ENCODE measurements at places on chromosomes 7 and 10.

DNA sequence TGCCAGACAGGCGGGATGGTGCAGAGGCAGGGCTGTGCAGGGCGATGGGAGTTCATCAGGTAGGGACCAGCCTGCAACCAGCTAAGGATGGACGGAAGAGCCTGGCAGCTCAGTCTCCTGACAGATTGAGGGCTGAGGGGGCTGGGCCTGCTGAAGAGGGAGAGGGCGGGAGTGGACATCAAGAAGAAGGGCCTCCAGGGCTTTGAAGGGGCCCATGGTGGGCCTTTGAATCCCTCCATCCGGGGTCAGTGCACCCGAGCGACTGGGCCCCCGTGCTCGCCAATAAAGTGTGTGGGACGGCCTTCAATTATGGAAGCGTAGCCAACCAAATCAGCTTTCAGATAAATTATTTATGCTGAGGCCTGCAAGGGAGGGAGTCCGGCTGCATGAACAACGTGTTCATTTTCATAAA, 431.2 kb downstream of the RPS24 start:
- DNase-seq, result no peak

DNA sequence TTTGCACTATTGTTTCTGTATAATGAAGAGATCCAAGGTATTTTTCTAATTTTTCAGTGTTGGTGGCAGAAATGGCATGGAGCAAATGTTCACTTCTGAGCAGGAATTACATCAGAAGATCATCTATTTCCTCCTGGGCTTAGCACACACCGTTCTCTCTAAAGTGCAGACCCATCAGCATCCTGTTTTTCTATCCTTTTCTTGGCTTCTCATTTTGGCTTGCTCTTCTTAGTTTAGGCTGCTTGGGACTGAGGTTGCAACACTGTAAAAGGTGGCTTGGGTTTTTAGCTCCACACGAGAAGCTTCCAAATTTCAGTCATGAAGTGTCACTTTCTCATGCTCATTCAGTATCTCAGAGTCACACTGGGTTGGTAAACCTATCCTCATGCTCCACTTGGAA, 79.9 kb upstream of the SMIM30 start:
- DNase-seq, result no peak

DNA sequence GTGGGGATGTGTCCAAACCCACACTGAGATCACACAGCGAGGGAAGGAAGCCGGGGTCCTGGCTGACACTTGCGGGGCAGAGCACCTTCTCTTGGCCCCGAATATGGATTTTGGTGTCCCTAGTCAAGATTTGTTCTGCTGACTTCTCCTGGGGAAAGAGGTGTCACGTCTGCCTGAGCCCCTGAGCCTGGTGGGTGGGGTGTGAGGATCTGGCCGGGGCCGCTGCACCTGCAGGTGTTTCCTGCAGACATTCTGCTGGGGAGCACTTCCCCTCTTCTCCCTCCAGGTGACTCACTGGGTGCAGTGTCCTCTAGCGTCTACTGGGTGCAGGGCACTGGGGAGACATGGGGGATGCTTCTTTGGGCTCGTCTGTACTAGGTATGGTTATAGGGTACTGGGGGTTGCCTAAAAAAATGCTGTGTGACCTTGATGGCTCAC, 99.2 kb downstream of the GRK5 start:
- DNase-seq, result peak; percentile 32

- no peak for DNase-seq
These were observed 686.4 kb upstream of the C7orf33 start for GRCh38 chr7:147904219-147904576.

GRCh38 chr10:51371743-51372142, 297.5 kb downstream of the PRKG1 start:
- DNase-seq, result no peak

Measured in Caki2 (cell line).